ENCODE measurements at places on chromosomes 5 and 9.

- no peak for DNase-seq
These were observed 514.2 kb upstream of the TLE4 start for GRCh38 chr9:79057576-79057975.

DNA sequence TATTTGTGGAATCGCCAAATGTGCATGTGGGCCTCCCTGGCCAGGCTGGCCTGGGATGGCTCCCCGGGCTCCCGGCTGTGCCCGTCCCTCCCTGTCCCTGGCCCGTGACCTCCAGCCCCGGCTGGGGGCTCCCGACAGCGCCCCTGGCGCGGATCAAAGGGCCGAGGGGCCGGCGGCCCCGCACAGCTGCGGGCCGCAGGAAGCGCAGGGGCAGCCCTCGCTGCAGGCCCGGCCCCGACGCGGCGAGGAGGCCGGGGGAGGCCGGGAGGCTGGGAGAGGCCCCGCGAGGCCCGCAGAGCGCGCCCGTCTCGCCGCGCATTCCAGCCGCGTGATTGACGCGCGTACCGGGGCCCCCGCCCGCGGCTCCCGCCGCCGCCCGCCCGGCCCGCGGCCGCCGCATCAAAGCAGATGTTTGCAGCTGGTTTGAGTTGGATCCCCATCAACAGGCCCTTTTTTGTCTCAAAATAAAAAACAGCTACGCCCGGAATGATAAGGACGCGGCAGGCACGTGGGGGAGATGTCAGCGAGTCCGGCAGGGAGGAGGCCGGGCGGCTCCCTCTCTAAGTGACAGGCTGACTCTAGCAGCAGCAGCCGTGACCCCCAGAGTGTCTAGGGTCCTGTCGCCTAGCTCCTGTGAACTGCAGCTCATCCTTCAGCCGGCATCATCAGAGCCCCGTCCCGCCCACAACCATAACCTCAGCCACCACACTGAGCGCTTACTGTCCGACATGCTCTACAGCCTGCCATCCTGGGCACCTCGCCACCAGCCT, 69.4 kb downstream of the LMX1B start:
- DNase-seq = no peak

DNA sequence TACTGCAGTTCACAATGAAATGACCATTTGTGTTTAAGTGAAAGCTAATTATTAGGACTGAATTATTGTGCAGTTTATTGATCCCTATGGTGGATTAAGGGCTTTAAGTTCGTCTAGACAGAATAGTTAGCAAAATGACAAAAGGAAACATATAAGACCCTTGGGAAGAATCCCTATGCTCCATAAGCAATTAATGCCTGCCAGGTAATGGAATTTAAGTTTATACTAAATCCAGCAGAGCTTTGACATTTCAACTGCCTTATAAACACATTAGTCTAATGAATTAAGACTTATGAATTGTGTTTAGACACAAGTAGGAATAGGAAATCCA, 640.0 kb upstream of the ARRDC3 start:
- no peak for DNase-seq

DNA sequence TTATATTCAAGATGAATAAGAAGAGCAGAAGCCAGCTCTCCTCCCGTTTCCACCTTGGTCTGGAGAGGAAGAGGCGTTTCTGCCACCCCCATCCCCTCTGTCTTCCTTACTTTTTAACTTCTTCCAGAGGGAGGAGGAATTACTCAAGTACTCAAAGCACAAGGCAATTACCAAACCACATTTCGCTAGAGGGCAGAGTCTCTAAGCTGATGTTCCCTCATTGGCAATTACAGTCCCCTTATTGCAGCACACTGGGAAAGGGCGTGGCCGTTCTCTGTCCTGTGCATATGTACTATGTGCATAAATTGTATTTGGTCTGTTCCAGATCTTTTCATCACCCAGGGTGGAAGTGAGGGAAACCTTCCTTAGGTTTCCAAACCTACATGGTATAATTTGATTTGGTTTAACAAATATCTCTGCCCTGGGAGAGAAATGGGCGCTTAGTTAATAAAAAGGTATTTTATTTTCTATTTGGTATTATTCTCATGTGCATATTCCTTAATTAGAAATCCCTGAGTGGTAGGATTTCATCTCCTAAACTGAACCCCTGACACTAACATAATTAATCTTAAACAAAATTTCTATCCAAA, 29.8 kb upstream of the ALDOB start:
- DNase-seq = no peak

- no peak for DNase-seq
These were observed 60.8 kb upstream of the PTGER4 start for GRCh38 chr5:40618926-40619325.

- DNase-seq = no peak
These were observed 188.8 kb downstream of the CSNK1G3 start for GRCh38 chr5:123700624-123701287.

DNA sequence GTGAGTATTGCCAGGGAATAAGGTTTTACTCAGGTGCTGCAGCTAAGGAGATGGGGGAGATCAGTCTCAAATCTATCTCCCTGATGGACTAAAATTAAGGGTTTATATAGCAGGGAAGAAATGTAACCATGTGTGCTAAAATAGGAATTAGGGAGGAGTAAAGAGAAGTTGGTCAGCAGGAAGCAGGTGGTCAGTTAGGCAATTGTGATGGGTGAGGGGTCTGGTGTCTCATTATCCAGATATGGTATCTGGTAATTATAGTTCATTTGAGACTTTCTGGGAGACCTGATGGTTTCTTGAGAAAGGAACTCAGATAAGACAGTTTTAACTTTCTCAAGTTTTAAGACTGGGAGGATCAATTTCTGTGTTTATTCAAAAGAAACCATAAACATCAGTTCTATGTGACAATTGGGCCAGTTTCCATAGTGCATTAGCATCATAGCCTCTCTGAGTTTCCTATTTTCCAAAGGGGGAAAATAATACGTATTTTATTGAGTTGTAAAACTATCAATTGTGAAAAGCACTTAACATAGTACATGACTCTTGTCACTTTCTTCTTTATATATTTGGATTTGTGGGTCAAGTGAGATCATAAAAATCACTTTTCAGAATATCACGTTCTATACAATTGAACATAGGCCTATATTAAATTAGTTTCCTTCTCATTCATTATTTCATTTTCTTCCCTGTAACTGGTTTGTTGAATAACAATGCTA, 115.9 kb downstream of the ZSWIM6 start:
- DNase-seq = no peak

GRCh38 chr9:111839387-111839786, 44.6 kb upstream of the SHOC1 start:
- DNase-seq = no peak

DNA sequence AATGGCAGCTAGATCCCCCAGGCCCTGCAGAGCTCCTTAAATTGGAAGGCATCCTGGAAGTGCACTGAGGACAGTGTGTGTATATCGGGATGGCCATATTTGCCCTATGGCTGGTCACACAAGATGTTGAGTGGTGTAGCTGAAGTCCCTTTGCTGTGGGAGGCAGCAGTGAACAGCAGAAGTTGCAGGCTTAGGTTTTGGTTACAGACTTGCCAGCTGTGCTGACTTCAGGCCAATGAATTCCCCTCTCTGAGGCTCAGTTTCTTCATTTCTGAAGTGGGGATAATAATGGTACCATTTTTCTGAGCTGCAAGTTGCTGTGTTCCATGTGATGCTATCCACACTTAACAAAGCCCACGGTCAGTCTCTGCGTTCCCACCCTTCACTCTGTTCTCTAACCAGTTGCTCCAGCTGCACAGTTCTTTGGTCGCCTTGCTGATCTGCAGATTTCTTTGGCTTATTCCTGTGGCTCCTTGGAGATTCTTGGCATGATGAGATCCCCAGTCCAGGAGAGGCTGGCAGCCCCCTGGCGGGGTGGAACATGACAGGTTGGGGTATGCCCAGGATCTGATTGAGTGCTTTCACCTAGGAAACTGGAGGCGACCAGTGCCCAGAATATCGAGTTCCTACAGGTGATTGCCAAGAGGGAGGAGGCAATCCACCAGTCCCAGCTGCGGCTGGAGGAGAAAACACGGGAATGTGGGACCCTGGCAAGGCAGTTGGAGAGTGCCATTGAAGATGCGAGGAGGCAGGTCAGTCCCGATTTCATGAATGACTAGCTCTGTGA, 6.5 kb upstream of the GLE1 start:
- DNase-seq = no peak

DNA sequence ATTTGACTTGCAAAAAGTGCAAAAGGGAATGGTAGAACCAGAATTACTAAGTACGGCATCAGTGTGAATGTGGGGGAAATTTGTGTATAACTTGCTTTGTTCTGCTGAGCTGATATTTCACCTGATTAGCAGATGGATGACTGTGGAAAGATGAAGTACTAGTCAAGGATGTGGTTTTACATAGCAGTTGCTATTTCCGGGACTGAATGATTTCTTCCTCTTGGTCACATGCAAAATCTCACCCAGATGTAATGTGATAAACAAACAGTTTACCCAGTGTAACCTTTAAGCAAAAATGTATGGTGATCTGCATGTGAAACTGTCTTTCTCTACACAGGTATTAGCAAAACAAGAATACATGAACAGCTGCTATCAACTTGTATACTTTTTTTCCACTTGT, 46.1 kb downstream of the DCP2 start:
- peak; percentile 60 for DNase-seq

DNA sequence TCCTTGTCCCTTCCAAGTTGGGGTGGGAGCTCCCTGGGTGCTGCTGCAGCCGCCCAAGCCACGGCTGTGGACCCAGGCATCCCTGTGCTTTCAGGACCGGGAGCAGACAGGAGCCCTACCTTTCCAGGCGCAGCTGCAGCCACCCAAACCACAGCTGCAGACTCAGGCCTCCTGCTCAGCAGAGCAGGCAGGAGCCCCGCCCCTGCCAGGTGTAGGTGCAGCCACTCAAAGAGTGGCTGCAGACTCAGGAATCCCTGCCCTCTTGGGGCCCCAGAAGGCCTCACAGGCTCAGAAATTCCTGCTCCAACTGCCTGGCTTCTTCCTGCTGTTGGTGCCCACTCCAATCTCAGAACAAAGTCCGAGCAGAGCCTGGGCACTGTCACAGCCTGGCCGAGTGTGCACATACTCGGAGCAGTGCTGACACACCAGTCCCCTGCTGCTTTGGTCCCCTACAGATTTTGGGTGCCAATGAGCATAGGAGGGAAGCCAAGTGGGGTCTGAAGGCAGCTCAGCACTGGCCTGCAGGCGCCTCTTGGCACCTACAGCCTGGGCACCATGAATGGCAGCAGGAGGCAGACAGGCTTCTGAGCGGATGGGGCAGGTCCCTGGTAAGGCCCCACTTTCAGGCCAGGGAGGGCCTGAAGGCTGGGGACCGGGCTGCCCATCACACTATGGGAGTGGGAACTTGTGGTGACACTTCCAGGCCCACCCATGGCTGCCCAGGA, 6.0 kb upstream of the TESK1 start:
- DNase-seq = no peak

DNA sequence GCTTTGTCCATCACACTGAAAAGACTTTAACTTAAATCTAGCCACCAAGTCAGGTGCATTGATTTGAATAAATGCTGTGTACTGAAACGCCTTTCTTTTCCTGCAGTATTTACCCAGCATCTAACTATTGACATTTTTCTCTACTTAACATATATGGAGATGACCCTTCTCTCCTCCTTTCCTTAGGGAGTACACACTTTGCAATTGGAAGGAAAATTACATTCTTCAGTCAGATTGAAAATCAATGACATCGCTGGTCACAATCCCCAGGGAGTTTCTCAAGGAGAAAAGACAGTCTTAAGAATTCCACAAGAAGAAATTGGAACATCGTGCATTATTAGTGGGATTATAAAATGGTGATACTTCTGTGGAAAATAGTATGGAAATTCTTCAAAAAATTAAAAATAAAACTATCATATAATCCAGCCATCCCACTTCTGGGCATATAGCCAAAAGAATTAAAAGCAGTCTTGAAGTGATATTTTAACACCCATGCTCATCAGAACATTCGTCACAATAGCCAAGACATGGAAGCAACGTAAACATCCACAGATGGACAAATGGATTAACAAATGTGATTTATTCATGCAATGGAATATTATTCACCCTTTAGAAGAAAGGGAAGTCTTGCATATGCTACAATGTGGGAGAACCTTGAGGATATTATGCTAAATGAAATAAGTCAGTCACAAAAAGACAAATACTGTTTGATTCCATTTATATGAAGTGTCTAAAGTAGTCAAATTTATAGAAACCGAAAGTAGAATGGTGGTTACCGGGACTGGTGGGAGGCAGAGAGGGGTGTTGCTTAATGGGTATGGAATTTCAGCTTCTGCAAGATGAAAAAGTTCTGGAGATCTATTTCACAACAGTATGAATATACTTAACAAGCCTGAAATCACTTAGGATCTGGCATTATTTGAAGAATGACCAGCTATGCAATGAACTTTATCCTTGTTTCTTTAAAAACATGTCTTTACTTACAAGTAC, 14.3 kb upstream of the FREM1 start:
- DNase-seq = no peak
